ENCODE measurements at places on chromosomes 12 and 14.

DNA sequence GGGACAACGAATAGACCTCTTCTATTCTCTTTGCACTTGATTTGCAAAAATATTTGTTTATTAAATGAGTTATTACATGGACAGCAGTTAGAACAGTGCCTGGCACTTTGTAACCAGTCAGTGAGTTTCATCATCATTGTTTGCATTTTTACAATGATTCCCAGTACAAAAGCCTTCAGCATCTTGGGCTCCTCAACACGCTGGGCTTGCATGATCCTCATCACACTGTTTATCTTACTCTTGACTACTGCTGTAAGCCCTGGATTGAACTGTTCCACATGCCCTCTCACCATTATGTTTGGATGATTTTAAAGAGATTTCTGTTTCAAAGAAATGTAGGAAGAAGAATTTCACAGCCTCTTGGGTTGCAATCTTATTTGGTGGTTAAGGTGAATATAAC is 204.3 kb downstream of the PELI2 start:
- no peak for DNase-seq

- peak; percentile 70 for DNase-seq
Observed at GRCh38 chr12:32671930-32672780, 6.9 kb upstream of the DNM1L start.

- peak; percentile 41 for DNase-seq
Observed at GRCh38 chr14:50954811-50955372, 10.6 kb upstream of the PYGL start.

DNA sequence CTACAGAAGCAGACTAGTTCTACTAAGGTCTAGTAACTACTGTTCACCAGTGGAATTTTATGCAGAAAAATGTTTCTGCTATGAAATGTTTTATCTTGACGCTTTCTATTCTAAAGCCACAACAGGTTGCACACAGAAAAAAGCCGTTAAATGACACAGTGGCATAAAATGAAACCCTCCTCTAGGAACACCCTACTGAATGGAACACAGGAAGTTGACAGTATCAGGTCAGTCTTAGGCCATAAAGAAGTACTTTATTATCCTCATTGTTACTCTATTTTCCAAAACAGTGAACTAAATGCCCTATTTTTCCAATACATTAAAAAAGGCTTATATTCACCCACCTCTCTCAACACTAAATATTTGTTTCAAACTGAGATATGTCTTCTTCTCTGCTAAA is 21.9 kb downstream of the EPS8 start:
- DNase-seq = no peak

GRCh38 chr14:66405158-66405557 is 81.0 kb upstream of the CCDC196 start:
- DNase-seq = no peak

- DNase-seq = peak; percentile 27
Observed at GRCh38 chr14:88023658-88024187, 18.8 kb downstream of the GPR65 start.

- no peak for DNase-seq
Observed at GRCh38 chr12:11607313-11608081, 42.0 kb upstream of the ETV6 start.

GRCh38 chr14:28867571-28867970 is 101.0 kb downstream of the FOXG1 start:
- no peak for DNase-seq

- no peak for DNase-seq
Observed at GRCh38 chr12:116599285-116600136, 40.3 kb downstream of the MAP1LC3B2 start.

- DNase-seq = no peak
Observed at GRCh38 chr12:57000393-57000792, 6.0 kb downstream of the ZBTB39 start.

All from Jurkat, Clone E6-1 (cell line).